ENCODE measurements at places on chromosomes 11 and 22.
A peak's percentile ranks its signal among the peaks of the same experiment; 100 is the strongest.

GRCh38 chr22:42549331-42550060 lies 4.3 kb upstream of the SERHL2 start:
- no peak for DNase-seq

GRCh38 chr11:47338396-47339241 lies 13.9 kb downstream of the MYBPC3 start:
- DNase-seq, result no peak

DNA sequence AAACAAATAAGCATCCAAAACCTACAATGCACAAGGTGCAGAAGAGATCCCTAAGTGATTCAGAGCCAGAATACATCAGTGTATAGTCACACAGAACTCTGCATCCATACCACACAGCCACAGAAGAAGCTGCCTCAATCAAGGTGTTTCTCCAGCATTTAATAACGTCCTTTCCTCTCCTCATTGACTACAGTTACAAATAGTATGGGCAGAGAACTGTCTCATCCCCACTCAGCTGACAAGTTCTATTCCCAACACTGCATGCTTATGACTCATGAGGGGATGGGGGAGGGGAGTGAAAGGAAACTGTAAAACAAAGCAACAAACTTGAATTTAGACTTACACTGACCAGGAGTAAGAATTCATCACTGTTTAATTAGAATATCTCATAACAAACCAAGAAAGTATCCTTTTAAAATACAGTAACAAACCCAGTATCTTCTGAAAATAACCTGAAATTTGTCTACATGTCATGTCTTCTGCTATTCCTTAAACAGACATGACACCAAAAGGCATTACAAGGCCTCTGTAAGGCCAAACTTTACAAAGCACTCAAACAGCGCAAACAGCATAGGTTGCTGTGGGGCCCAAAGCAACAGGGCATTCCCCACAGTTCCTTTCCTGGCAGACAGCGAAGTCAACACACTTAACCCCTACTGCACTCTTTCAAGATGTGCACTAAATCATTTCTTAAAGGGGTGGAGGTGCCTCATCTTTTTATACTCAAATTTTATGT lies 29.3 kb downstream of the CELF1 start:
- peak; percentile 55 for DNase-seq

GRCh38 chr22:20198557-20199319 lies 47.9 kb upstream of the CCDC188 start:
- no peak for DNase-seq

DNA sequence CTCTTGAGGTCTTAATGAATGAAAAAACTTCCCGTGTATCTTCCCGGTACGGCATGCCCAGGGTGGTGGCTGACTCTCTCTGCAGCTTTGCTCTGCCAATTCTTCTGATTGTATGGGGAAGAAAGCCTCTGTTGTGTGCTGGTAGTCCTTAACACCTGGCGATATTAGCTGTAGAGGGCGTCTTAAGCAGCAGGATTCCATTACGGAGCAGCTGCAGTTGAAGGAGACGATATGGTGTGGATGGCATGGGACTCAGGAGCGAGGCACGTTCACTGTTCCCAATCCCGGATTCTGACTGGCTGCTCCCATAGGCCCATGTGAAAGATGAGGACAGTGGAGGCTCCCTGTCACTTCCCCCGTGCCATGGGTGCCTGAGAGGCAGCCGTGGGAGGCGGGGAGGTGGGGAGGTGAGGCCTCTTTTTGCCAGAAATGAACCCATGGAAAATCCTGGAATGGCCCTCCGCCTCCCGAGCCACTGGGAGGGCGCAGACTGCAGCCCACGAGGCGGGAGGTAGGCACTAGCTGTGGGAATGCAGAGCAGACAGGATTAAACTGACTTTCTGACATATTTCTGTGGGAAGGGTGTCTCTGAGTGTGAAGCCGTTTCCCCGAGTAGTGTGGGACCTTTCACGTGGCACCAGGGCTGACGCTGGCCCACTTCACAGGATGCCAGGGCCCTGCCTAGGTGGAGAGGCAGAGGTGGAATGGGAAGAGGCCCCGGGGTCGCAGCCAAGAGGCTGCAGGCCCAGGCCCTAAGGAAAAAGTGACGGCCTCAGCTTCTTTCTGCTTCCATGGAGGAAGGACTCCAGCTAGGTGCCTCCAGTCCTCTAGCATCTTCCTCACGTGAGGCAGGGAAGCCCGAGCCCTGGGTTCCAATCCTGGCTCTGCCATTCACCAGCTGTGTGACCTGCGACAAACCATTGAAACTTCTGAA lies 121.4 kb upstream of the CD82 start:
- no peak for DNase-seq

GRCh38 chr11:111531687-111532364 lies 8.7 kb upstream of the LAYN start:
- no peak for DNase-seq

DNA sequence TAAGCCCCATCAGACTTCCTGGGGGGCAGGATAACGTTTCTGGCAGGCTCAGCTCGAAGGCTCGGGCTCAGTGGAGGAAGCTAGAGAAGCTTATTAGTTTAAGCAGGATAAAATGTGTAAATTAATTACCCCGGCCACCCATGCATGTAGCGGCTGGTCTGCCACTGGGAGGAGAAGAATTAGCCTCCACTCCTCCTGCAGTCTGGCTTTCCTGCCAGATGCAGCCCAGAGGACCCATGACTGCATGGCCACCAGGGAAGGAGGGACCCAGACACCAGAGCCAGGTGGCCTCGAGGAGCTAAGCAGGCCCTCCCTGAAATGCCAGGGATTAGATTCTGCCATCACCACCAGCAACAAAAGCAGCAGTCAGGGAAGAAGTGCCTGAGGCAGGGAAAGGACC lies 32.3 kb downstream of the TRIM29 start:
- no peak for DNase-seq

DNA sequence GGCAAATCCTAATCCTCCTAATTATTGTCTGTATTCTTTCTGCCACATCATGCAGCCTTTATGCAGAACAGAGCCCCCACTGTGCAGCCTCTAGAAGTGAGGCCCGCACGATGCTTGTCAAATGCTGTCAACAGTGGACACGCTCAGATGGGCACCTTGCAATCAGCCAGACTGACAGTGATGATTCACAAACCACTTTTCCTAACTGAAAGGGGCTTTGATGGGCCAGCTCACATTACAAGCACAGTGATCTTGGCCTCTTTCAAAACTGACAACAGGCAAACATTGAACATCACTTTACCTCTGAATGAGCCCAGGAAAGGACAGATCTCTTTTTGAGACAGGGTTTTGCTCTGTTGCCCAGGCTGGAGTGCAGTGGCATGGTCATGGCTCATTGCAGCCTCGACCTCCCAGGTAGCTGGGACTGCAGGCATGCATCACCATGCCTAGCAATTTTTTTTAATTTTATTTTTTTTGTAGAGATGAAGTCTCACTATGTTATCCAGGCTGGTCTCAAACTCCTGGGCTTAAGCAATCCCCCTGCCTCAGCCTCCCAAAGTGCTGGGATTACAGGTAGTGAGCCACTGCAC lies 18.0 kb upstream of the E2F8 start:
- no peak for DNase-seq

DNA sequence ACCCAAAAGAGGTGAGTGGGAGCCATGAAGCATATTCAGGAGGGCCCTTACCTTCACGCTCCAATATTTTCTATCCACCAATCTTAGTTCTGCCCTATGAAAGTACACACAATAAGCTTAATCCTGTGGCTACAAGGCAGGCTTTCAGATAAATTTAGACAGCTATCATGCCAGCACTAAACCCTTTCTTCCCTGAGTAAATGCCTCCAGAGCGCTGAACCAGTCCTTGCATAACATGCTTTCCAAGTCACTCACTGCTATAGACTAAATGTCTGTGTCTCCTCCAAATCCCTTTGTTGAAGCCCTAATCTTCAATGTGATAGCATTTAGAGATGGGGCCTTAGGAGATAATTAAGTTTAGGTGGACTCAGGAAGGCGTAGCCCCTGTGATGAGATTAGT lies 50.3 kb upstream of the FIBIN start:
- DNase-seq, result no peak

- no peak for DNase-seq
Observed at GRCh38 chr11:94526645-94527438, 14.6 kb downstream of the C11orf97 start.

- peak; percentile 89 for DNase-seq
Observed at GRCh38 chr11:75867778-75868374, 52.9 kb downstream of the UVRAG start.

DNA sequence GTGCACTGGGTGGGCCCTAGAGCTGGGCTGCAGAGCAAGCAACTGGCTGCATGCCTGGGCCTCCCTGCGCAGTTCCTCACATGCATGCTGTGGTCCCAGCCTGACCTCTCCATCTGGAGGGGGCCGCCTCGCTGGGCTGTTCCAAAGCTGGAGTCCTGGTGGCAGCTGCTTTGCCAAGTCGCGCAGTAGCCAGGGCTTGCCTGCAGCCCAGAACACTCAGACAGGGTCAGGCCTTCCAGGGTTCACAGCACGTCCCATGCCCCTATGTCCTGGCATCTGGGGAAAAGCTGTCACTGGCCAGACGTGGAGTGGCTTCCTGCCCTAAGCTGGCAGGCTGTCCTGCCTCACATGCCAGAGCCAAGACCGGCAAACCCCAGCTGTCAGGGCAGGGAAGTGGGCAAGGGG lies 16.5 kb upstream of the CDC42EP2 start:
- DNase-seq, result peak; percentile 75

DNA sequence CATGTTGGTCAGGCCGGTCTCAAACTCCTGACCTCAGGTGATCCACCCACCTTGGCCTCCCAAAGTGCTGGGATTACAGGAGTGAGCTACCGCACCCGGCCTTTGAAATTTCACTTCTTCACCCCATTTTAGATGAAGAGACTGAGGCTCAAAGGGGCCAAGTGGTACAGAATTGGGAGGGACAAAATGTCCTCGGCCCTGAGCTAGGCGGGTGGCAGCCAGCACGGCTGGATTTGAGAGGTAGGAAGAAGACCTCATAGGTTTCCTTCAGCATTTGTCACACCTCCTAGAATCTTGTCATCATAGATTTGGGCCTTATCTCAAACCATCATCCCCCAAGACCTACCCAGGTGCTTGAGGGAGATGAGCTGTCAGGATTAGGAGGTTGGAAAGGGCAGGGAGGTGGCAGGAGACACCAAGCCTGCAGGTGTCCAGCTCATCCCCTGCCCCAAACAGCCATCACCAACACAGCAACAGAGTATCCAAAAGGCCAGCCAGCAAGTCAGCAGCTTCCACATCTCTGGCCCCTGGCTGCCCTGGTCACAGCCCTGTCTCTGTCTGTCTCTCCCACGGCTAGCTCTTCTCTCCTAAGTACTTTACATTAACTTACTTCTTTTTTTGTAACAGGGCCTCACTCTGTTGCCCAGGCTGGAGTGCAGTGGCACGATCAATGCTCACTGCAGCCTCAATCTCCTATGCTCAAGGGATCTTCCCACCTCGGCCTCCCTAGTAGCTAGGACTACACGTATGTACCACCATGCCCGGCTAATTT lies 11.2 kb upstream of the TMPRSS6 start:
- no peak for DNase-seq

- DNase-seq, result peak; percentile 60
Observed at GRCh38 chr11:6022956-6023355, 7.6 kb downstream of the OR56A1 start.

- DNase-seq, result peak; percentile 36
Observed at GRCh38 chr11:110907629-110908028, 195.4 kb upstream of the ARHGAP20 start.

GRCh38 chr11:35349897-35350296 lies 69.5 kb downstream of the SLC1A2 start:
- DNase-seq, result no peak

DNA sequence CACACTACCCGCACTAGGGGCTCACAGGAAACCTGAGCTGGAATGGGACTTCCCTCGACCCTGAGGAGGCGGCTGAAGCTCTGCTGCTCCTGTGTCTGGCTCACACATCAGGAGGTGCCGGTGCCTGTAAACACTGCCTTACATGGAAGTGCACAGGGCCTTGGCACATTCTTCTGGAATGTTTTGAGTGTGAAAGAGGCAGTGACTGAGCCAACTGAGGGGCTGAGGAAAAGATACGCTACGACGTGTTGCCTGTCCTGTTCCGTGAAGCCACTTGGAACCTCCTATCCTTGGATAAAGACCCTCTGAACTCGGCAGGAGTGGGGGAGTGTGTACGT lies 10.5 kb downstream of the TXN2 start:
- no peak for DNase-seq

- DNase-seq, result no peak
Observed at GRCh38 chr11:116865696-116866095, 28.3 kb upstream of the APOA1 start.

DNA sequence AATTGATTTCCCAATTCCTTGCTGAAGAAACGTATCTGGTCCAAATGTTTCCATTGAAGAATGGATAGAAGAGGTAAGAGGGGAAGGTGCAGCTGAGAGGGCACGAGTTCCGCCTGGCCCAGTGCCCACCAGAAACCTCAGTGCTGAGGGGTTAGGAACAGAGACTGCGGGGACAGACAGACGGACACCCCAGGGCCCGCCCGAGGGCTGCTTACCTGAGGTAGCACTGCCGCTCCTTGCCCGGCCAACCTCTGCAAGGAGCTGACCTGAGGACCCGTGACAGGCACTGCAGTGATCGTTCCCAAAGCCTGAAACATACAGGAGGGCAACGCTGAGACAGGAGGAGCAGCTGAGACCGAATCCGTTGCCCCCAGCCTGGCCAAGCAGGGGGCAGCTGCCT lies 89.6 kb downstream of the PHF21B start:
- DNase-seq, result no peak

GRCh38 chr11:32088117-32088941 lies 2.5 kb upstream of the RCN1 start:
- DNase-seq, result peak; percentile 14

- DNase-seq, result no peak
Observed at GRCh38 chr11:112016765-112017376, 8.3 kb upstream of the DLAT start.

DNA sequence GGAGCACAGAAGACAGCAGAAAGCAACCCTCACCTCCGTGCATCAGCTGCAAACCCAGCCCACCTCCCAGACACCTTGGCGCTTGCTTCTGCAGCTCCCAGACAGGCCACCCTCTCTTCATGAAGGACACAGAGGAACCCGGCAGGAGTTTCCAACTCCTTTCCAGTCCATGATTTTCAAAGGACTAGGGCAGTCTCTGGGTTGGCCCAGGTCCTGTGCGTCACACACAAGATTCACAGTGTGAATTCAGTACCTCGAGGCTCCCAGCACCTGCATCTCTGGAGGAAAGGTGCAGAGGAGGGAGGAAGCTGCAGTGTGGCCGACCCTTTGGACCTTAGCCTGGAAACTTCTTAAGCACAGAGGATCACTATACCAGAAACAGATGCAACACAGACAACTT lies 61.0 kb upstream of the BID start:
- DNase-seq, result no peak

All from pons (tissue), 1 donor.